SHP77 (cell line): ENCODE measurements at places on chromosomes 5 and 9.
A peak's percentile ranks its signal among the peaks of the same experiment; 100 is the strongest.

- DNase-seq, result peak; percentile 50
These were observed 57.2 kb downstream of the COL5A1 start for GRCh38 chr9:134698587-134699342.

DNA sequence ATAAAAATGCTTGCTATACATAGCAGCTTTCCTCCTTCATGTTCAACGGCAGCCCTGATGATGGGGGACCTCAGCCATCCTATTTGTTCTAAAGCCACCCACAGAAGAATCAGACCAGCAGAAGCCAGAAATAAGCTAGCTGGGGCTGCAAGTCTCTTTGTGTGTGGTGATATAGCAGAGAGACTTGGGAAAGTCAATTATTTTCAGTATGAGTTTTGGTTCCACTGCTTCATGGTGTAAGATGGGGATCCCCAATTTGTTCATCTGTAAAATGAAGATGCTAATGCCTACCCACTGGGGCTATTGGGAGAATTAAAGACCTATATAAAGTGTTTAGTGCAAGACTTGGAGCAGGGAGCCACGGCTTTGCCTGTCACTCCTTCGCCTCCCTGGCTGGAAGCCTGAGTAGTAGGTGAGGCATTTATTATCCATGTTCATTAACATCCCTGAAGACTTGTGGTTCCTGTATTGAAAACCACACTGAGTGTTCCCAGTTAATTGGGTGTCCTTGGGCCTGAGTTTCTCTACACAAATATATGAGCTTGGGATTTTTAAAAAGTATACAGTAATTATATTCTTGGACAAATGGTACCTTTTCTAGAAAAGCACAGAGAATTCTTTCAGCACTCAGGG is 210.1 kb upstream of the SLC24A2 start:
- no peak for DNase-seq

- DNase-seq, result no peak
These were observed 198.7 kb downstream of the CHSY3 start for GRCh38 chr5:130102960-130103359.

DNA sequence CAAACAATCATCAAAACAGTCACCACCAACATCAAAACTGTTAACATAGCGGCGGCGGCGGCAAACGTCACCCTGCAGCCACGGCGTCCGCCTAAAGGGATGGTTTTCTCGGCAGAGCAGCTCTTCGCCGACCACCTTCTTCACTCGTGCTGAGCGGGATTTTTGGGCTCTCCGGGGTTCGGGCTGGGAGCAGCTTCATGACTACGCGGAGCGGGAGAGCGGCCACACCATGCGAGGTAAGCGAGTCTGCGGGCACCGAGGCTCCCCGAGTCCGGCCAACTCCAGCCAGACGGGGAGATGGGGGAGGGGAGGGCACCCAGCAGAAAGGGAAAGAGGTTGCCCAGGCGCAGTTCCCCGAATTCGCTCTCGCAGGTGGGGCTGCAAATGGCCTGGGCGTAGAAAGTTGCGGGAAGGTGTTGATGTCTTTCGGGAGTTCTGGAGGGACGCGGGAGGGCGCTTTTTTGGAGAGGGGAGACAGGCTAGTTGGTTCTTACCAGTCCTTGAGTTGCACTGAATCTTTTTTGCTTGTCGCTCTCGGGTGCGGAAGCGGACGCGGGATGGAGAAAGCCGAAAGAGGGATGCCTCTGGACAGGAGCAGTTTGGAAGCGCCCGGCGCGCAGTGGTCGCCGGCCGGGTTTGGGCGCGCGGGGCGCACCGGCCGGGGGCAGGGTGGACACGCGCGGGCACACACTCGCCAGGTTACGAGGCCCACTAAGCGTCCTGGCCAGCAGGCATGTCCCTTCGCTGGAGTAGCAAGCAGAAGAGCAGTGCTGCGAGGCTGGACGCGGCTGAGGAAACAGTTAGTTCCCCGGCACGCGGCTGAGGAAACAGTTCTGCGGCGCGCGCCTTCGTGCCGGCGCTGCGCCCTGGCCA is 849 bp downstream of the RORB start:
- no peak for DNase-seq

- DNase-seq, result no peak
These were observed 1.6 kb downstream of the UNC13B start for GRCh38 chr9:35163413-35163812.

DNA sequence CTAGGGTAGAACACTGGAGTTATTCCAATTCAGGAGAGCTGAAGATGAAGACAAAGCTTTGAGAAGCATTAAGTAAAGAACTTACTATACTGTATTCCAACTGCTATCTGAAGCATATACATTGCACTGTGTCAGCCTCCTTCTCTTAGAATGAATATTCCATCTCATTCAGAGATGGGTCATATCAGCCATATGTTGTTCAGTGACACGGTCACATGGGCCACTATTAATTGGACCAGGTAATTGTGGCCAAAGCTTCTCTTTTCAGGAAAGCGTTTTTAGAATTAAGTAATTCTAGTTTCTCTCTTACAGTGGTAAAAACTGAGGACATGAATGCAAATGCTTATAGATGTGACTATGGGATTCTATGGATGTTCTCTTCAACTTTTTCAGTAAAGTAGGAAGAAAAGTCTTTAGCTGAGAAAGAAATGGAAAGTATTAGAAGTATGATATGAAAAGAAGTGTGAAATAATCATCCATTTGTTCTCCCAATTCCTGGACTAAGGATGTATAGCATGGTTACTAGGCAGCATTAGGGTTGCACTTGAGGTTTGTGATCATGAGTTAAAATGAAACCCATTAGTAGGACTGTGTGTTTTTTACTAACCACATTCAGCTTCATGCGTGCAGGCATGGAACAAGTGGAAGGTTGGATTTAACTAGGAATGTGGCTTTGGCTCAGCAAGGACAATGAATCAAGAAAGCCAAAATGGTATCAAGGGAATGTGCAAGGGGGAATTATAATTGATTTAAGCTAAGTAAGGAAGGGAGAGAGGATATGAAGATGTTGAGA is 40.9 kb downstream of the CETN3 start:
- DNase-seq, result no peak

GRCh38 chr9:110908894-110909293 is 129.4 kb downstream of the LPAR1 start:
- DNase-seq, result no peak

DNA sequence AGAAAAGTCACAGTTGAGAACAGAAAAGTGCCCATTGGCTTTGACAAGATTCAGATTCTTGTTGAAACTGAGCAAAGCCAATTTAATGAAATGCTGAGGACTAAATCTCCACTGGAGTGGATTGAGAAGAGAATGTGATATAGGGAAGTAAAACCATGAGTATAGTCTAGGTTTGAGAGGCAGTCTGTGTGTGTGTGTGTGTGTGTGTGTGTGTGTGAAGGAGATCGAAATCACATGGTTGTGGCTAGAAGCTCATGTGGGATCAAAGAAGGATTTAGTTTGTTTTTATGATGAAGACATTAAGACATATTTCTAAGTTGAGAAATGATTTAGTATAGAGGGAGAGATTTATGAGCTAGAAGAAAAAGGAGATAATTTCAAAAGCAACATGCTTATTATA is 275.7 kb upstream of the DAB2 start:
- DNase-seq, result no peak

DNA sequence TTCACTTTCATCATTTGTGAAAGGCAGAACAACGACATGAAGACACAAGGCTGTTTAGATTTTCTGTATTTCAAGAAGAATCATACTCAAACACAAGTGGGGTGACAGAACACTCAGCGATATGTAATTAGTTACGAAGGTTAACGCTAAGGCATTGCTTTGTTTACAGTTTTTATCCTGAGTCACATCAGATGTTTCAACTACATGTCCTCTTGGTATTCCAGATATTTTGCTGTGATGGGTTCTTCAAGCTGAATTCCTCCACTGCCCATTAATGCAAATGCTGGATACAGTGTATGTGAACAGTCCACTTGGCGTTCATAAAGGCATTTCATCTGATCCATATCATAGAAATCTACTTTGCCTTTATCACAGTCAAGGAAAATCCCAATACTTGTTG is 43.4 kb downstream of the TRIM36 start:
- DNase-seq, result no peak

- no peak for DNase-seq
These were observed 13.8 kb downstream of the CYFIP2 start for GRCh38 chr5:157279605-157280239.

DNA sequence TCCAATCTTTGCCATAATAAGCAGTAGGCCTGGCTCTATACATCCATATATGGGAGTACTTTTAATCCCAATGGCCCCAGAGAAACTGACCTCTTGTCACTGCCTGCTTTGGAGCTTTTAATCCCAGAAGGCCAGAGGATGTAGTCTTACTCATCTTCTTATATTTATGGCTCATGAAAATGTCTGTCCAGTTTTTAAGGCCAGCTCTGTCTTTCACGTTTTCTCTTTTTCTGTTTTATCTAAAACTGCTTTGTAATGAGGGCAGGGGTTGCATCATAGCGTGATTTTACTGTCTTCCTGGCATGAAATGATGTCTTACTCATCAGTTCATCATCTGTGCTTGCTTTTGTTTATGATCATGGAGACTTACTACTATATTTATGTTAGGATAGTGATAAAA is 1094.9 kb downstream of the MAT2B start:
- DNase-seq, result no peak

DNA sequence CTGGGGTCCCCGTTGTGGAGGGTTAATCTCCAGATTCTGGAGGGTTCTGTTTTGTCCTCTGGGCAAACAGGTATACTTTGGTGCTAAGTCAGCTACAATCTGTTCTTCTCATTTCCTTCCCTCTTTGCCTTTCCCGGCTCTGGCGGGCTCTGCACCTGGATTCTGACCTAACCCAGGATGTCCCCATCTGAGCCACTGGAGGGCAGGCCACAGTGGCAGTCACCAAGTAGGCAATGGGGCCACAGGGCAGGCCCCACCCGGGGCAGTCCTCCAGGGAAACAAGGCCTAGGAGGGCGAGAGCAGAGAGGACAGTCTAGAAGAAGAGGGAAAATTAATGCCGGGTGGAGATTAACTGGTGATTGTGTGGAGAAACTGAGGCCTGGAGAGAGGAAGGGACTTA is 40.4 kb upstream of the HRH2 start:
- no peak for DNase-seq

DNA sequence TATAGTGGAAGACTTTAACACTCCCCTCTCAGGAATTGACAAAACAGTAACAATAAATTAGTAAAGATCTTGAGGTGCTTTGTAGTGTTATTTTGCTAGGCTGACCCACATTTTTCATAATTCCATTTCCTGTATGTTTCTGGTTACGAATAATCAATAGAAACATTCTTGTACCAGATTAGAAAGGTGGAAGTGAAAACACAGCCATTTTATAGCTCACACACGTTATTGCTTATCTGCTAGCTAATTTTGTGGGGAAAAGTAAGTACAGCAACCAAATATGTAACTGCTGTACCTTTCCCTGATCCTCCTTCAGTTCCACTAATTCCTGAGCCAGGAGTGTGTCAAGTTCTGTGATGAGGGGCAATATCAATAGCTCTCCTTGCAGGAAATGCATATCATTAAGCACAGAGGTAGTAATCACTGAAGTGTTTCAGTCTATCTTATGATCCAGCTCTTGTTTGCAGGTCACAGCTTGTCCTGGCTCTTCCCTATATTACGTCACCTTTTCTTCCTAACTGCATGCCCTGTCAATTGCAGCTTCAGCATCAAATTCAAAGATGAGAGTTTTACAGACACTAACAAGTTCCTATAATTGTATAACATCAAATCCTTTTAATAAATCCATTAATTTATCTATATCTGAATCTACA is 59.4 kb downstream of the MINAR2 start:
- DNase-seq, result no peak

DNA sequence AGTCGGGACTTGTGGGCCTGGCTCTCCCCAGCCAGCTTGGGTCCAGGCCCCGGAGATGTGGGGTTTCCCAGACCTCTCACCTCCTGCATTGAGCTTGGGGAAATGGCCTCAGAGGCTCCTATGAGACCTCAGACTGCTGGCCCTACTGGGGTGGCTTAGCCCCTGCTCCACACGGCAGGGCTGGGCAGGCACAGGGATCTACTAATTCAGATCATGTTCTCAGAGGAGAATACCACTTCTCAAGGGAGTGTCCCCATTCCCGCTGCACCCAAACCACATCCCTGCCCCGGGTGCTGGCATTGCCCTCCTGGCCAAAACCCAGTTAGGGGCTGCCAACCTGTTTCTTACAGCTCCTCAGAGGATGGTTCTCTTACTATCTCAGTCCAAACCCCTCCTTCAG is 82.1 kb upstream of the LMX1B start:
- DNase-seq, result no peak

DNA sequence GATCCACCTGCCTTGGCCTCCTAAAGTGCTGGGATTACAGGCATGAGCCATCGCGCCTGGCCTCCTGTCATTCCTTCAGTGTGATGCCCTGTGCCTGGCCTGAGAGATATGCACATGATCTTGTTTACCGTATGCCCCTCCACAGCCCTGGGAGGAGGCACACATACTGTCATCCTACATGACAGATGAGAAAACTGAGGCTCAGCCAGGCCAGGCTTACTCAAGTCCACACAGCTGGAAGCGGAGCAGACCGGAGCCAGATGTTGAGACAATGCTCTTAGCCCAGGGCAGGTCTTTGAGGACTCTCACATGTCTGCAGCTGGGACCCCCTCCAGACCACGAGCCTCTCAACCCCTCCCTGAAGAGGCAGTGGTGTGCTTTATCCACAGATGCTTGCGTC is 38.7 kb upstream of the SH3PXD2B start:
- DNase-seq, result no peak

DNA sequence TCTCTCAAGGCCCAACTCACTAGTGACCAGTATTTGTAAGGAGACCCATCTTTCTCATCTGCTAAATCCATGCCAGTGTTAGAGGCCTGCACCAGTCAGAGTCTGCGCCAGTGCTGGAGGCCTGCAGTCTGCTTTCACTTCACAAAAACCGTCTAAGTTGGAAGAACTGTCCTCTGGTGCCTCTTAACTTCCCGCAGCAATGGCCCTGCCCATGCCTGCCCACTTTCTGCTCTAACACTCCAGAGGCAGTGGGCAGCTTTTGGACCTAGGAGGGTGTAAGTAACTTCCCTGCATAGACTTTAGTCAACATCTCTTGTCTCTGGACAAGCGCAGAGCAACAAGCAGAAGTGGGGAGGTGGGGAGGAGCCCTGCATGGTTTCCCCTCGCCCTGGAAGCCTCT is 152.9 kb downstream of the AUH start:
- DNase-seq, result no peak

DNA sequence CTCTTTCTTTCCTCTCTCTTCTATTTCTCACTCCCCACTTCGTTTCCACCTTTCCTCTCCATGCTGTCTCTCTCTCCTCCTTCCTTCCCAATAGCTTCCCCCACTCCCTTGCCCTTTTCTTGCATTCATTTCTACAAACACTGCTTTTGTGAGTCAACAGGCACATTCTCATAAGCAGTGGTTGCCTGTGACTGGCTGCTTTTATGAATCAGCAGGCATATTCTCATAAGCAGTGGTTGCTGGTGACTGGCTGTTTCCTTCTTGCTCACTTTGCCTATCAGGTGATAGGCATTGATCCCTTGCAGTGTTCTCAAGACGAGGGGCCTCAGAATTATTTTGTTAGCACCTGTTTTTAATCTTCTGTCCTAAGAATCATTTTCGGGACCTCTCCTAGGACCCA is 116.1 kb upstream of the ACTBL2 start:
- DNase-seq, result no peak
